Esophagus muscularis mucosa (tissue), 4 donors: ENCODE measurements at places on chromosomes 1 and 21.

DNA sequence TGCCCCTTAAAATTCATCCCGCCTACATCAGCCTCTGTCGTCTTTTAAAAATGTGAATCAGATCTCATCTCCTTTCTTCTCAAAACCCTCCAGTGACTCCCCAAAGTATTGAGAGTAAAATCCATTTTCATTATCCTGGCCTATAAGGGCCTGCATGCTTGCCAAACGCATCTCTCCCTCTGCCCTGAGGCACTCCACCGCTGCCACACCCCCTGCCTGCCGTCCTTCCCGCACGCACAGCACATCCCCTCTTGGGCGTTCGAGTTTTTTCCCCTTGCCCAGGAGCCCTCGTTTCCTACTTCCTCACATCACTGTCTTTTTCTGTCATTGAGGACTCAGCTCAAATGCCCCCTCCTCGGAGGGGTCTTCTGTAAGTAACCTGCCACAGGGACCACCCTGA lies 53.3 kb upstream of the MTR start:
- no peak for DNase-seq

- no peak for DNase-seq
Observed at GRCh38 chr1:20728371-20729154, 3.9 kb downstream of the SH2D5 start.

DNA sequence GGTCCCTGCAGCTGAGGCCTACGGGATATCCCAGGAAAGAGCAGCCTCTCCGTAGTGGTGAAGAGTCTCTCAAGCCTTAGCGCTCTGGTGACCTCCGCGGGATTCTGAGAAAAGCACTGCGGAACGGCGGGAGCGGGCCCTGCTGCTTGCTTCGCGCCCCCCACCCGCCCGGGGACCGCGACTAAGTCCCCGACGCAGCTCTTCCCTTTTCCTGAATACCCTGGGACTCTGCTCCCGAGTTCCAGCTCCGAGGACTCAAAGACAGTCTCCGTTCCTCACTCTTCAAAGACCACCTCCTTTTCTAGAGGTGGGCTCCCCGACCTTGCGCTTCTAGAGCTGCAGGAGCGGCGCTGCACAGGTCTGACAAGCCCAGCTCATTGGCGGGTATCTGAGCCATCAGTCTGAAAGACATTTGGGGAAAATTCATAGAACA lies 3.6 kb upstream of the PRRX1 start:
- no peak for DNase-seq

- no peak for DNase-seq
Observed at GRCh38 chr1:232550007-232550406, 79.9 kb downstream of the SIPA1L2 start.

DNA sequence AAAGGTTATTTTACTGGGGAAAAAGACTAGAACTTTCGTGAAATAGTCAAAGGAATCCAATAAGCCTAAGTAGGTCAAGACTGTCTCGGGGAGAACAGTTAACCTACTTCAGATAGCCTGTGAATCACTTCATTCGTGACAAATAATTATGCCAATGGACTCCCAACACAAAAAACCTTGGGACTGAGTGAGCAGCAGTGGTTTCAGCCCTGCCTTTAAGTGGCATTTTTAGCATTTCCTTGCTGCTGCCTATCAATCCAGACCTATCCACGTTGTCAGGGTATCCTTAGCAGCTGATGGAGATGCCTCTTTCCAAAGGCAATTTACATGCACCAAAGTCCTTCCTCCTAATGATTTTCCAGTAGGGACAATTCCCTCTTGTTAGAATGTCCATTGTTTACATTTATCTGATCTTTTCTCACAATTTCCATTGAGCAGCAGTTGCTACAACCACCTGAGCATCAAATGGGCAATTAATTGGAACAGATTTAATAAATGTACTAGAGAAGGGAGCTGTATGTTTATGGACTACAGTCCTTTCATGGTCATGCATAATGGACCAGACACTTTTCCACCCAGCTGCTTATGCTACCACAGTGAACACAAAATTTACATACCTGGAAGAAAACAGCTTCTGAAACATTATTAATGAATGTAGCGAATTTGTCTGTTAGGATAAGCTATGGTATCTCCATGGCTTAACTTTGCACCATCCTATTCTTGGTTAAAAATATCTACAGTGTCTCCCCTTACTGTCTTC lies 75.8 kb downstream of the TM2D1 start:
- no peak for DNase-seq

DNA sequence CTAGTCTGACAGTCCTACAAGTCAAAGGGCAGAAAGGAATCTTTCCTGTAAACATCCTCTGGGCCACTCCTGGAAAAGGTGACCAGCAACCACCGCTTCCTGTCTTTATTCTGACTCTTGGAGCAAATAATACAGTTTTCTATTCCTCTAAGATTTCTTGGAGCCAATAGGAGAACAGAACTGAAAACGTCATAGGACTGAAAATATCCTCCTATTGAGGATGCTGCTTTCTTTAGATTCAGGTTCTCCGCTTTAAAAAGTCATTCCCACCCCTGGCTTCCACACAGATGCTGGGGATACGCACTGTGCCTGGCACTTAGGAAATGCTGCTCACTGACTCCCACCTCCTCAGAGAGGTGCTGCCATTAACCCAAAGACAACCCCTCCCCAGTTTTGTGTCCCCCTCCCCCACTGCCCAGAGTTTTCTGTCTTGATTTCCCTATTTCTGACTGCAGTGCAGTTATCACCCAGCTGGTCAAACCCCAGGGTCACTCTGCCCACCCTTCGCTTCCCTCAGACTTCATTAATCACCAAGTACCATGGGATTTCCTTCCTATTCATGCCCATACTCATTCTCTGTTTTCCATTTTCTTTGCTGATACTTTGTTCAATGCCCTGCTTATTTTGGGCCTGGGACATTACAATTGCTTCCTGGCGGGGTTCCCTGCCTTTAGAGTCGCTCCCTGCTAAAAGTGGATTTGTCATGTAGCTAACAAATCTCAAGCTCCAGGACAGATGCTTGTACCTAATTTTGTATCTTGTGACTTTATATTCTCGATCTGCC lies 82.1 kb upstream of the ARHGAP29 start:
- no peak for DNase-seq

GRCh38 chr1:231938211-231938610 lies 311.6 kb downstream of the DISC1 start:
- no peak for DNase-seq

DNA sequence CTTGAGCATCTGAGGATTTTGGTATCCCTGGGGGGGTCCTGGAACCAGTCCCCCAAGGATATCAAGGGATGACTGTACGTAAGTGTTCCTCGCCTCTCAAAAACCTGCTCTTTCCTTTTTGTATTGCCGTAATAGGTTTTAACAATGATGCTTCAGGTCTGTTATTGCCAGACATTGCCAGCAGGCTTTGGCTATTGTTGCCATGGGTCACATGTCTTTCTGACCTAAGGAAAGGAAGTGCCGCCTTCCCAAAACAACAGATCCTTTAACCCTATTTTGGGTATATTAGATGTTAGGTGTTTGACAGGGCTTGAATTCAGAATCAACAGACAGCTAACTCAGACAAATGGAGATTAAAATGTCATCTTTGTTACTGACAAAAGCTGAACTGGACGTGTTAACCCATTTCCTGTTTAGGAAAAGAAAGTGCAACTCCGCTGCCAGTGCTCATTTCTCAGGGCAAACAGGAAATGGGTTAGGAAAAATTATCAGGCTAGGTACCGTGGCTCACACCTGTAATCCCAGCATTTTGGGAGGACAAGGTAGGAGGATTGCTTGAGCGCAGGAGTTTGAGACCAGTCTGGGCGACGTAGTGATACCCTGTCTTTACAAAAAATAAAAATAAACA lies 12.4 kb upstream of the PRPF38B start:
- DNase-seq, result no peak

DNA sequence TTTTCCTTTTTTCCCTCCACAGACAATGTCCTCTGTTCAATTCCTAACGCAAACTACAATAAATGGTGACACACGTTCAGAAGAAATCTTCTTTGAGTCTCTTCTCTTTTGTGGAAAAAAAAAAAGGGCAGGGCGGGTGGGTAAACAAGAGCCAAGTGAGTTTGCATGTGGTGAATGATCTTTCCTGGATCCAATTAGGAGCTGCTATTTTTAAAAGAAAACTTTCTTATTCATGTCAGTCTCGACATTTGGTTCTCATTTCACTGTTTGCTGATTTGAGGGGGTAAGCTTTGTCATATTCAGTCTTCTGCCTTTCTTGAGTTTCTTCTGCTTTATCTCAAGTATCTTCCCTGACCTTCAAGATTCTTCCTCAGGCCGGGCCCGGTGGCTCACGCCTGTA lies 29.2 kb upstream of the KIF1B start:
- DNase-seq, result no peak

DNA sequence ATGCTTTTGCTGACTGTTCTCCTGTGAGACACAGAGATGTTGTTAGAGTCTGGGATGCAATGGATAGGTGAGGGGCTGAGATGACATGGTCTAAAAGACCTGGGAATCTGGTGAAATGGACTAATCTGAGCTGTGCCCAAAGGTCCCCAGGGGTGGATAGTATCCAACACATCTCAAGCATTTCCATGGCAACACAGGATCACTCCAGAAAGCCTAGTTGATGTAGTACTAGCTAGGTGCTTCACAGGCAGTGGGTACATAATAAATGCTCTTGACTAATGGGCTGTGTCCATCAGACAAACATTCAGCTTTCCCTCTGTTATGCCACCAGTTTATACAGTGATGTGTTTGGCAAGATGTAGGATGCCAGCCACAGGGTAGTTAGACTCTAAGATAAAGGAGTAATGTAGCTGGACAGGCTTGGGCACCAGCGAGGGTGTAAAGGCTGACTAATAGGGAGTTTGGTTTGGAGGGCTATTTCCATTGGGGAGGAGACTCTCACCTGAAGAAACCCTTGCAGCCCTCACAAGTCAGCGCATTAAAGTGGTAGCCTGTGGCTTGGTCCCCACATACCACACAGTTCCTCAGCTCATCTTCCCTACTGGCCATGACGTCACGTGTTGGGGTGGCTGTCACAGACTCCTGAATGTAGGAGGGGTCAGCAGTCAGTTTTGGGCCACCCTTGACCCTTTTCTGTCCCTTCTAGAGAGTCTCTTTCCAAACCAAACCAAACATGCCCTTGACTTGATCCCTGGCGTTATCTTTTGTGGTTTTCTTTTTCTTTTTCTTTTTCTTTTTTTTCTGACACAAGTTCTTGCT lies 1.8 kb downstream of the NR1I3 start:
- DNase-seq, result no peak

- peak; percentile 91 for DNase-seq
Observed at GRCh38 chr21:45818904-45819285, 162.7 kb upstream of the COL6A1 start.

GRCh38 chr1:36342426-36343185 lies 19.2 kb upstream of the EVA1B start:
- DNase-seq, result no peak

GRCh38 chr1:19044471-19044870 lies 88.0 kb upstream of the IFFO2 start:
- DNase-seq, result no peak

DNA sequence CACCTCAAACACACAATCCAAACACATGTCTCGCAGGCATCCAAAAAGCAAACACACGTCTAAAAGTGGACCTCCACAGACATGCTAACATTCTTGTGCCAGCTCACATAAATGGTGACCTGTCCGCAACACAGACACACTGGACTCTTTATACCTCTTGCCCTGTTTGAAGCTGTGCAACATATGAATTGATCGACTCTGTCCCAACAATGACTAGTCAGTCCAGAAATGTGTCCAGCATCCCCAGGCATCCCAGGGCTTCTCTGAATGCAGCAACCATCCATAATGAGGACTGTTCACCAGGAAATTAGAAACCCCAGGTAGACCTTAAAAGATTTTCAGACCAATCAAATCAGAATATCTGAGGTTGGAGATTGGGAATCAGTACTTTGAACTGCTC lies 3.2 kb downstream of the DDR2 start:
- no peak for DNase-seq

DNA sequence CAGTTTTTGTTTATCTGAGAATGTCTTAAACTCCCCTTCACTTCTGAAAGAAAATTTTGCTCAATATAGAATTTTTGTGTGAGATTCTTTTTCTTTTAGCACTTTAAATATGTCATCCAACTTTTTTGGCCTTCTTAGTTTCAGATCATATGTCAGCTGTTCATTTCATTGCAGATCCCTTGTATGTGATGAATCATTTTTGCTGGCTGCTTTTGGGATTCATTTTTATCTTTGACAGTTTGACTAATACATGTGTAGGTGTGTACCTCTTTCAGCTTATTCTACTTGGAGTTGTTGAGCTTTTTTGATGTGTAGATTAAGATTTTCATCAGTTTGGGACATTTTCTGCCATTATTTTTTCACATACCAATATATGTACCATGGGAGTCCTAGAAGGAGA lies 156.8 kb downstream of the FASLG start:
- no peak for DNase-seq

DNA sequence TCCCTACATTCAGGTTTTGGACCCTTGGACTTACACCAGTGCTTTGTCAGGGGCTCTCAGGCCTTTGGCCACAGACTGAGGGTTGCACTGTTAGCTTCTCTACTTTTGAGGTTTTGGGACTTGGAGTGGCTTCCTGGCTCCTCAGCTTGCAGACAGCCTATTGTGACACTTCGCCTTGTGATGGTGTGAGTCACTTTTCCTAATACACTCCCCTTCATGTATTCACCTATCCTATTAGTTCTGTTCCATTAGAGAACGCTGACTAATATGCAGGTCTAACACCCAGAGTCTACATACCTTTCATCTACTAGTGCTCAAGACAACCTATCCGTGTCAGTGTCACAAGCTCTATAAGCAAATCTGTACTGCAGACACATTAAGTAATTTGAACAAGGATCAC lies 605.3 kb downstream of the KCNT2 start:
- DNase-seq, result no peak

DNA sequence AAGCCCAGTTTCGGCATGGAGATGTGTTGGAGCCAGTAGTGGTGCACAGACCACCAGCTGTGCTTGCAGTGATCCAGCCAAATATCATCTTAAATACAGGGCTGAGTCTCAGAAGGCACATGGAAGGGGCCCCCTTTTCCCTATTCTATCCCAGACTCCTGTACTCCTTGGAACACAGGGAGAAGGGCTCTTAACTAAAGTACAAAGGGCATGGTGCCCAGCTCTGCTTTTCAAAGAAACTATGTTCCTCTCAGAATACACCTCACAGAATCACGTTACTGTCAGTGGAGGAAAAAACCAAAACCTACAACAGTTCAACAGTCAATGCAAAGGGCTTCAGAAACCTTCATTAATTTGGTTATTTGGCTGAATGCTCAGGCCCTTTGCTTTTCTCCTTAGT lies 180.6 kb upstream of the C1orf105 start:
- DNase-seq, result no peak

- no peak for DNase-seq
Observed at GRCh38 chr1:200862713-200863415, 9.9 kb upstream of the GPR25 start.

GRCh38 chr1:29912425-29912824 lies 676.1 kb downstream of the PTPRU start:
- DNase-seq, result no peak

- no peak for DNase-seq
Observed at GRCh38 chr1:173506437-173506836, 29.3 kb downstream of the PRDX6 start.

DNA sequence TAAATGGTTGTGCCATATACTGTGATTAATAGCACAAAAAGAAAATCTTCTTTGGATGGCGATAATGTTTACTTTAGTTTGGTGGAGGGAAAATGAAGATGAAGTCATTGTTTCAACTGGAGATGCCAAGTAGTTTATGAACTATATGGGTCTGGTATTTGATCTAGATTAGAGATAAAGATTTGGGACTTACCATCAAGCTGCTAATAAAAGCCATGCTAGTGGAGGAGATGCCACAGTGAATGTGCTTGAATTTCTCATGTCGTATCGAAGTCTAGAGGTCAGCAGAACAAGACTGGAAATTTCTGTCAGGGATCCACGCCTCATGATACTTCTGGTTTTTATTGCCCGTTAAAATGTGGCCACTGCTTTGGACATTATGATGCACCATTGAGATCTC lies 742.0 kb downstream of the NCAM2 start:
- DNase-seq, result no peak
